Left cardiac atrium (tissue), 4 donors: ENCODE measurements at places on chromosomes 4 and X. TPM values are rescaled to one million over a fixed set of nuclear protein-coding genes. Genes with fewer than 3 reads are reported as not detected.
A peak's percentile ranks its signal among the peaks of the same experiment; 100 is the strongest.

DNA sequence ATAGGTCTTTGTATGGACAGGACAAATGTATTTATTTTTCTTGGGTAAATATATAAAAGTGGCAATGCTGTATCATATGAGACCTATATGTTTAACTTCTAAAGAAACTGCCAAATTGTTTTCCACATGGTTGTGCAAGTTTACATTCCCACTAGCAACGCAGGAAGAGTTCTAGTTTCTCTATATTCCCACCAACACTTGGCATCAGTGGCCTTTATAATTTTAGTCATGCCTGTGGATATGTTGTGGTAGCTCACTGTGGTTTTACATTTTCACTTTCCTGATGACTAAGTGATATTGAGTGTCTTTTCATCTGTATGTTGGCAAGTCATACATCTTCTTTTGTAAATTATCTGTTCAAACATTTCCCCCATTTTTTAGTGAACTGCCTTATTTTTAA is 126.0 kb downstream of the EMCN start:
- no peak for DNase-seq

GRCh38 chrX:137565921-137566745 is at the start of gene ZIC3:
Gene ZIC3 (plus strand): TSS chrX:137566127. CDS start chrX:137566692, 565 bp downstream.
- DNase-seq, result peak; percentile 76

The AMBN gene
- total RNA-seq, result not detected

The CFAP99 gene
- total RNA-seq, result not detected
